ENCODE measurements at places on chromosomes 16 and 17.

DNA sequence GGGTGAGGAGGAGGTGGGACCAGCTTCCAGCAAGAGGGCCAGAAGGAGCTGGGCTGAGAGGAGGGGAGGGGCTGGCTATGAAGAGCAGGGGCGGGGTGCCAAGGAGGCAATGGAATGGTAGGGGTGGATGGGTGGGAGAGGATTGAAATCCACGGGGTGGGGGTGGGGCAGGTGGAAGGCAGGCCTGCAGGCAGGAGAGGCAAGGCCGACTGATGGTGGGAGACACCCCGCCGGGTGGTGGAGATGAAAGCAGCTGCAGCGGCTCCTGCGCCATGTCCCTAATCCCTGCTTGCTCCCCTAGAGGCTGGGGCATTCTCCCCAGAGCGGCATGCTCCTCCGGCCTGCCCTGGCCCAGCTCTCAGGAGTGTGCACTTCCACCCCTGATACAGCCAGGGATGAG is 27.8 kb upstream of the TAC4 start:
- DNase-seq: no peak

GRCh38 chr16:56848029-56848936 is 16.7 kb upstream of the SLC12A3 start:
- DNase-seq: no peak

GRCh38 chr16:59881376-59881775 is 1147.3 kb upstream of the GOT2 start:
- DNase-seq: no peak

DNA sequence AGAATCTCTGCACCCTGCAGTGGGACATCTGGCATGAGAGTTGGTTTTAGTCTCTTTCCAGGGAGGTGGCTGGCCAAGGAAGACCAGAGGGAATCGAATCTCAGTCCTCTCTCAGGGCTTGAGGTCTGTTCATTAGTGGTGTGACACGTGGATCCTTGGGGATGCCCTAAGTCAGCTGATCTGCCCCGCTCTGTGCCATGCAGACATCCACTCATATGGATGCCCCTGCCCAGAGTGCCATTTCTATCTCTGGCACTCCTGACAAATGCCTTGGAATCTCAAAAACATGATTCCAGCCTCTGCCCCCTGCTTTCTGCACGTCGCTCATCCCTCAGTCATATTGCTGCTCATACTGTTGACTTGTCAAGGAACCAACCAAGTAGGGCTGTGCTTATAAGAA is 38.8 kb downstream of the WSCD1 start:
- DNase-seq: no peak

GRCh38 chr16:14057878-14058382 is 13.2 kb upstream of the MRTFB start:
- DNase-seq: no peak
